Panc1 (cell line): ENCODE measurements at places on chromosomes 6 and 20. TPM values are rescaled to one million over a fixed set of nuclear protein-coding genes. Genes with fewer than 3 reads are reported as not detected.

The LGSN gene
- not detected for total RNA-seq

The RFX6 gene
- not detected for total RNA-seq

The FOXQ1 gene
- 11.7 TPM for total RNA-seq

The ATXN1 gene
- 67.1 TPM for total RNA-seq

The PPIL6 gene
- 2.2 TPM for total RNA-seq

The OPRM1 gene
- not detected for total RNA-seq

The FERMT1 gene
- 0.95 TPM for total RNA-seq

The ZSCAN9 gene
- total RNA-seq: 14.4 TPM
